ENCODE measurements at places on chromosomes 1 and 21. TPM values are rescaled to one million over a fixed set of nuclear protein-coding genes. Genes with fewer than 3 reads are reported as not detected.
A peak's percentile ranks its signal among the peaks of the same experiment; 100 is the strongest.

Gene RNF186
- total RNA-seq = not detected

DNA sequence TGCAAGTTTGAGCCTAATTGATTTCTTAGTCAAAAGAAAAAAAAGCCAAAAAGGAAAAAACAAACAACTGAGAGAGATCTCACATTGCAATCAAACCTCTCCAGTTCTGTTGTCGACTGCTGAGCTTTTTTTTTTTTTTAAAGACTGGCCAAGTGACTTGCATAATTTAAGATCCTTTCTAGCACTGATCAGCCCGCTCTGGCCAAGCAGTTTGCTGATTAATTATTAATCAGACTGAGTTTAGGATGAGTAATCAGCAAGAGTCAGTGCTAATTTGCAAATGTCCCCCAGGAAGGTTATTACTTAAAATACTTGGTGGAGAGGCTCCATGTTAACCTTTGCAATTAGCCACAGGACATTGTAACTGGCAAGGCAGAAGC lies 39.3 kb downstream of the HMGB4 start:
- DNase-seq = no peak
- no peaks in the 10 kb centered on the region for H3K36me3 ChIP-seq
- no peaks in the 10 kb centered on the region for H3K4me1 ChIP-seq
- H3K27ac ChIP-seq = no peak overlapping the region
- peaks cover 2% of the 10 kb centered on the region for H3K27me3 ChIP-seq

Gene FAAH
- 6.8 TPM for total RNA-seq

Gene HSPA6
- total RNA-seq = 1.2 TPM

Gene ATXN7L2
- total RNA-seq = 15.6 TPM

Gene DCDC2B
- not detected for total RNA-seq

DNA sequence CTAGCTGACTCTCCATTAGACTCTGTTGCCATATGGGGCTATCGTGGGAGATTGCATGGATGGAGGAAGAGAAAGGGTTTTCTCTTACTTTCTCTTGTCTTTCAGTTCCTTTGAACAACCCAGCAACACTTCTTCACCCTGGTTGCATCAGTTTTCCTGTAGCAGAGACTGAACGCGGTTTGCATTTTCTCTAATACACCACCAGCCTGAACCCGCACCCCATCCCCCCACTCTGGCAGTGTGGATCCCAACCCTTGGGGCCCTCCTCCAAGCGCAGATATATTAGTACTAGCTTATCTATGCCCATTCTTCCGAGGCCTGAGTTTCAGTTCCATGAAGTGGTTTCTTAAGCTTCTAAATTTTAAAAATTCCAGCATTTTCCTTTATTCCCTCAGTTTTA lies 12.6 kb downstream of the DR1 start:
- no peak overlapping the region for H3K27ac ChIP-seq
- peak overlapping the region; percentile 2 for H3K4me3 ChIP-seq
- peaks cover 64% of the 10 kb centered on the region for H3K36me3 ChIP-seq
- no peaks in the 10 kb centered on the region for H3K27me3 ChIP-seq
- no peak for DNase-seq
- H3K4me1 ChIP-seq = peaks cover 61% of the 10 kb centered on the region

DNA sequence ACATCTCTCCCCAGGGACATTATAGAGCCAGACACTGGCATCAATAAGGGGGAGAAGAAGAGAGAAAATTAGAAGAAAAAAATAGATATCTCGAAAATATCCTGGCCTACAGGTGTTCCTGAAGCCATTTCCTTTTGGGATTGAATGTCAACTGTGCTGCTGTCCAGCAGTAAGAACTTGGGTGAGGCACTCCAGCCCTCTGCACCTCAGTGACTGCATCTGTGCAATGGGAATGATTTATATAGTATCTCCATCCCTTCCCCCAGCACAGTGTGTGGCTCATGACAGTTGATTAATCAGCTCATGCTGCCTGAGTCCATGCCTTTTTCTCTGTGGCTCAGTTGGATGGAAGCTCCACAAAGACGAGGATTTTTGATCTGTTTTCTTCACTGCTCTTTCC lies 74.1 kb upstream of the TINAGL1 start:
- peaks cover 15% of the 10 kb centered on the region for H3K4me1 ChIP-seq
- H3K27ac ChIP-seq = no peak overlapping the region
- DNase-seq = no peak
- H3K4me3 ChIP-seq = no peak overlapping the region
- no peaks in the 10 kb centered on the region for H3K36me3 ChIP-seq
- peaks cover 15% of the 10 kb centered on the region for H3K27me3 ChIP-seq

Gene TRIM58
- 0.23 TPM for total RNA-seq

- H3K4me1 ChIP-seq = peaks cover 44% of the 10 kb centered on the region
- DNase-seq = no peak
- H3K27ac ChIP-seq = no peak overlapping the region
- no peaks in the 10 kb centered on the region for H3K27me3 ChIP-seq
- no peak overlapping the region for H3K4me3 ChIP-seq
Observed at GRCh38 chr1:161088587-161089110, 709 bp downstream of the NECTIN4 start.

- H3K4me1 ChIP-seq = no peaks in the 10 kb centered on the region
- no peak overlapping the region for H3K4me3 ChIP-seq
- H3K27ac ChIP-seq = no peak overlapping the region
- no peaks in the 10 kb centered on the region for H3K36me3 ChIP-seq
- no peak for DNase-seq
- H3K27me3 ChIP-seq = no peaks in the 10 kb centered on the region
Observed at GRCh38 chr1:91314643-91315042, 90.0 kb downstream of the HFM1 start.

DNA sequence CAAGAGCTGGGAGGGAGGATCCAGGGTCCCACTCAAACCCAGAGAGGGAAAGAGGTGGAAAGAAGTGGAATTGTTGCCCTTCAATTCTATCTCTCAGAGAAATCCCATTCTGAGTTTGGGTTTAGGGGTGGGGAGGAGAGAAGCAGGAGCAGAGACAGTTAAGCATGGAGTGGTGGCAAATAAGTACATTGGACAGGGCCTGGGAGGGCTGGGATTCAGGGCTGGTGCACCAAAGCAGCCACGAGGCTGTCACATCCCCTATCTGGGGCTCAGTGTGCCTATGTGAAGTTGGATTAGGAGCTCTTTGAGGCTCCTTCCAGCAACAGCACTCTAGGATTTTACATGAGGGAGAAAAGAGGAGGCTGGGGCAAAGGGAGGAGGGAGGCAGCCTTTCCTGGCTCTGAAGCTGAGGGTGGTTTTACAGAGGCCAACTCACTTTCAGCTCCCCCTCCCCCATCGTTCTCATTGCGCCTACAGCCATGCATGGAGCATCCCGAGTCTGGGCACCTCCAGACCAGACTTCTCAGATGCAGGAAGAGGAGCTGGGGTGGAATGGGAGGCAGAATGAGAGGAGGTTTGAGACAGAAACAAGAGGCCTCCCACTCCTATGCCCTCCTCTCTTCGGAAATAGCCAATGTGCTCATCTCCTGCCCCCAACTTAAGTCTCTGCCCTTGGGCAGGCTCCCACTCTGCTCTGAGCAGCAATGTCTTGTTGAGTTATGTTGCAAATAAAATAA lies 3.0 kb upstream of the SYT6 start:
- H3K4me1 ChIP-seq = peaks cover 2% of the 10 kb centered on the region
- peaks cover 59% of the 10 kb centered on the region for H3K27me3 ChIP-seq
- H3K27ac ChIP-seq = no peak overlapping the region
- H3K4me3 ChIP-seq = no peak overlapping the region
- no peaks in the 10 kb centered on the region for H3K36me3 ChIP-seq

Gene GJA9
- total RNA-seq = not detected

Gene SYT2
- not detected for total RNA-seq

DNA sequence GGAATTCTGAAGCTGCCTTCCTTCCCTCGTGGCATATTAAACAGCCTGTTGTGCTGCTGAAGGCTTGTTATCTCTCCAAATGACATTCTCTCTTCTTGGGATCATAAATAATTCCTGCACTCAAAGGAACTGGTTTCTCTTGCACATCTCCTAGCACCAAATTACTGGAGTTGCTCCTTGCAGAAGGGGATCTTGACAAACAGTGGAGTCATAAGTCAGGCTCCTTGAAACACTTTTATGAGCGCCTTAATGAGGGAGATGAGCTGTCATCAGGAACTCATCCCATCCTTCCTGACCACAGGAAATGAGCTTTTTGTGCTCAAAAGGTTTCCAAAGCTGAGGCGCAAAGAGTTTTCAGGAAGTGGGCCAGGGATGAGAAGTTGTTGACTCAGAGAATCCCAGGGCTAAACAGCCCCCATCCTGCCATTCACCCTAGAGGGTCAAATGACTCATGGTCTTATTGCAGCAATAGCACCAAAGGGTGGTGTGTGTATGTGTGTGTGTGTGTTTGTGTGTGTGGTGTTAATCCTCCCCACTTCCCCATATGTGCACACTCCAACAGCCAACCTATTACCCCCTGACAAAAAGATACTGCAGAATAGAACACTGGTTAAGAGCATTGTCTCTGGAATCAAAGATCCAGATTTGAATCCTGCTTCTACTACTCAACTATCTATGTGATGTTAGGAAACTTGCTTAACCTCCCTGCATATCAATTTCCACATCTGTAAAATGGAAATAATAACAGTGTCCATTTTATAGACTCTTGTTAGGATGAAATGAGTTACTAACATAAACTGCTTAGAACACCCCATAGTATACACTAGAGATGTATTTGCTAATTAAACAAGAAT lies 2.8 kb upstream of the PHC2 start:
- H3K27me3 ChIP-seq = peaks cover 40% of the 10 kb centered on the region
- H3K36me3 ChIP-seq = no peaks in the 10 kb centered on the region
- no peak overlapping the region for H3K4me3 ChIP-seq
- DNase-seq = no peak

Gene ANXA9
- total RNA-seq = 0.12 TPM

GRCh38 chr1:234737967-234738314 lies 128.0 kb upstream of the IRF2BP2 start:
- H3K36me3 ChIP-seq = no peaks in the 10 kb centered on the region
- no peaks in the 10 kb centered on the region for H3K27me3 ChIP-seq
- DNase-seq = no peak

DNA sequence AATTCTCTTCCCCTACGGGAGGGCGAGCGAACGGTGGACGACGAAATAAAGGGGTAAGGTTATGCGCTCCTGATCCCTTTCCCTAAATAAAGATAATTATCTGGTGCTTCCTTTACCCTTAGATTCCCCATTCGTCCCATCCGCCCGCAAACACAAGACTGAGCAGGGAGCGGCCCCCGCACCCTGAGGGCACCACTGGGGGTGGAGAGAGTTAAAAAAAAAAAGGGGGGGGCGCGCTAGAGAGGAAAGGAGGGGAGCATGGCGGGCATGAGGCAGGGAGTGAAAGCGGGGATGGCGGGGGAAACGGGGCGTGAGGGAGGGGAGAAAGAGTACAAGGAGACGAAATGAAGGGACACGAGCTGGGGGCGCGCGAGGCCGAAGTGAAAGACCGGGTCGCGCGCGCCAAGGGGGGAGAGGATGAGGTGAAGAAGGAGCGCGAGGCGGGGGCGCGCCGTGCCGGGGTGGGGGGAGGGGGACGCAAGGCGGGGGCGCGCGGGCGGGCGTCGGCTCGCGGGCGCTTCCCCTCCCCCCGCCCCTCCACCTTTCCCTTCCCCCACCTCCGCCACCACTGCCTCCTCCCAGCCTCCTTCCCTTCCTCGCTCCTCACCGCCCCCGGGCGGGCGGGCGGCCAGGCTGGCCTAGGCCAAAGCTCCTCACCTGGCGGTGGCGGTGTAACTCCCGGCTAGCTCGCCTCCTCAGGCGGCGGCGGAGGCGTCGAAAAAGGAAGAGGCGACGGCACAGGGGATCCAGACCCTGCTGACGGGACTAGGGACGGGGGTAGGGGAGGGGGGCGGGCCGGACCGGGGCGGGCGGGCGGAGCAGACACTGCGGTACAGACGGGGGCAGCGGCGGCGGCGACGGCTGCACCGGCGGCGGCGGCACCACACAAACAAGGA lies 448 bp downstream of the GATAD2B start:
- peak overlapping the region; percentile 98 for H3K27ac ChIP-seq
- peak overlapping the region; percentile 86 for H3K4me3 ChIP-seq
- peaks cover 21% of the 10 kb centered on the region for H3K36me3 ChIP-seq
- peaks cover 39% of the 10 kb centered on the region for H3K4me1 ChIP-seq
- DNase-seq = no peak

DNA sequence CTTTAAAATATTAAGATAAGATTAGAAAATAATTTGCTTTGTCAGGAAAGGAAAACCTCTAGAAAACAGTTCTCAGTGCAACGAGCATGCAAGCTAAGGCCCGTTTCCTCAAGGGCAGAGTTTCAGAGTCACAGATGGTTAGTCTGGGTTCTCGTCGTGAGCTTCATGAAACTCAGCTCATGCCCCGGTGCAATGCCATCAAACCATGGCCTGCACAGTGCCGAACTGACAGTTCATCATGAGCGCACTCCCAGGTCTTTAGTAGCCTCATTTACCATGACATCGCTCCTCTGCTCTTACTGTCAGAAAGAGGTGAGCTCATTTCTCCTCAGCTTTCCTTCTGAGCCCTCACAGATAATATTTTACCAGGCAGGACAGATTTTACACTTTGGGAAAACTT lies 319.2 kb downstream of the NTNG1 start:
- DNase-seq = no peak
- peaks cover 3% of the 10 kb centered on the region for H3K27me3 ChIP-seq

- H3K27ac ChIP-seq = no peak overlapping the region
- no peak for DNase-seq
- peaks cover 8% of the 10 kb centered on the region for H3K4me1 ChIP-seq
- no peaks in the 10 kb centered on the region for H3K27me3 ChIP-seq
Observed at GRCh38 chr1:16927256-16927655, 5.5 kb downstream of the CROCC start.

GRCh38 chr1:243742819-243743218 lies 107.2 kb downstream of the AKT3 start:
- H3K27me3 ChIP-seq = no peaks in the 10 kb centered on the region
- H3K4me3 ChIP-seq = no peak overlapping the region
- H3K36me3 ChIP-seq = peaks cover 5% of the 10 kb centered on the region
- no peak overlapping the region for H3K27ac ChIP-seq

GRCh38 chr1:236320671-236321070 lies 38.9 kb upstream of the ERO1B start:
- no peak overlapping the region for H3K27ac ChIP-seq
- peaks cover 5% of the 10 kb centered on the region for H3K27me3 ChIP-seq
- H3K36me3 ChIP-seq = no peaks in the 10 kb centered on the region
- no peak overlapping the region for H3K4me3 ChIP-seq
- no peak for DNase-seq

Gene DIRAS3
- total RNA-seq = not detected

GRCh38 chr1:45412899-45413298 lies 72.7 kb upstream of the MUTYH start:
- no peaks in the 10 kb centered on the region for H3K27me3 ChIP-seq
- H3K4me3 ChIP-seq = no peak overlapping the region
- no peak for DNase-seq

- DNase-seq = no peak
- no peaks in the 10 kb centered on the region for H3K36me3 ChIP-seq
- no peak overlapping the region for H3K4me3 ChIP-seq
- no peak overlapping the region for H3K27ac ChIP-seq
- H3K27me3 ChIP-seq = no peaks in the 10 kb centered on the region
Observed at GRCh38 chr1:5479876-5480646, 512.2 kb downstream of the NPHP4 start.

Gene HSD3B2
- total RNA-seq = not detected

Gene CCSAP
- total RNA-seq = 12.6 TPM

Gene TRNP1
- total RNA-seq = 1.3 TPM

GRCh38 chr1:225424562-225425200 lies 3.2 kb downstream of the LBR start:
- H3K27ac ChIP-seq = peak overlapping the region; percentile 44
- peak overlapping the region; percentile 90 for H3K4me3 ChIP-seq
- H3K27me3 ChIP-seq = no peaks in the 10 kb centered on the region
- peaks cover 41% of the 10 kb centered on the region for H3K36me3 ChIP-seq

- H3K36me3 ChIP-seq = no peaks in the 10 kb centered on the region
- H3K27me3 ChIP-seq = peaks cover 3% of the 10 kb centered on the region
- no peaks in the 10 kb centered on the region for H3K4me1 ChIP-seq
Observed at GRCh38 chr21:31928656-31929055, 55.8 kb downstream of the HUNK start.
